CD8-positive, alpha-beta T cell (primary cell): ENCODE measurements at places on chromosomes 4 and X.

DNA sequence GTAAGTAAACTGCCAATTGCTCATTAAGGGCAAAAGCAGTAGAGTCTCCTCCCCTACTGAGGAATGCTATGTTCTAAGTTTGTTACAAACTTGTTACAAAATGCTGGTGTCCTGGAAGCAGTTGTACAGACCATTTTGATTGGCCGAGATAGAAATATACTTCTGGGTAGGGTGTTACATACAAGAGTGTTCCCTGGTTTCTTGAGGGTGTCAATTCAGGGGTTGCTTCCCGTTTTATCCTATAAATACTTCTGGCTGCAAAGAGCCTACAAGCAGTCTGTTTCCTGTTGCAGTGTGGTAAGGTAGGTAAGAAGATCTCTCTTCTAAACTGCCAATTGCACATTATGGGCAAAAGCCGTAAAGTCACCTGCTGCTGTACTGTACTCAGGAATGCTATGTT lies 5.7 kb downstream of the TRPC5OS start:
- no peak for DNase-seq

GRCh38 chr4:74983253-74983635 lies 50.3 kb downstream of the PARM1 start:
- no peak for DNase-seq

- DNase-seq, result no peak
These were observed 16.3 kb downstream of the TAF9B start for GRCh38 chrX:78123190-78123589.

DNA sequence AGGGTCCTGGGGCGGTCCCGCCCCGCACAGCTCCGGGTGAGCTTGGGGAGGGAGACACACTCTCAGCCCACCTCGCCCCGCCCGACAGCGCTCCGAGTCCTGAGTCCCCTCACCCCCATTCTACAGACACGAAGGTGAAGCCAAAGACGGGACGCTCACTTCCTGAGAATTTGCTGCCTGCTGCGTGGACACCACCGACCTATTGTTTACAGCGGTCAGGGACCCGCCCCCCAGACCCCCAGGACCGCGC lies 796 bp upstream of the ZNF141 start:
- no peak for DNase-seq

DNA sequence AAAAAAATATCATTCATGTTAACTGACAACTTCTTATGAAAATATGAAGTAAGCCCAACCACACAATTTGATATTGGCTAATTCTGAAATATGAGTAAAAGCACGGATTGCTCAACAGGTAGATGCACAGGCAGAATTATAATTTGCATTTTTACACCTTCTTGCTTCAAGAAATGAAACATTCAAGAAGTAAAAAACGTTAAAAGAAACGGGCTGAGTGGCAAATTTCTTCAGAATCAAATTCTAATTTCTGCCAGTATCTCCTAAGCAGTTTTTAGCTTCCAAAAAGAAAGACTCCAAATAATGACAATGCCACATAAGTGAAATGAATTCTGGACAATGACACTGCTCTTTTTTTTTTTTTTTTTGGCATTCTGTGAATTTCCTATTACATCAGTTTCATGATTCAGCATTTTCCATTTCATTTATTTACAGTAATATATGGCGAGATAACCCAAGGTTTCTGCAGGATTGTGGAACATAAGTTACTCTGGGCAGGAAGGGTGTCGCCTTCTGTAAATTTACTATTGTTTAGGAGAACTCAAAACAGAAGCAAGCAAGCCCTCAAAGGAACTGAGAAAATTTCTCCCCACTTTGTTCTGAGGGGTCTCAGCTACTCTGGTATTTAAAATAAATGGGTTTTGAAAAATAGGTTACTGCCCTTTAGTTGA lies 1.4 kb downstream of the SEL1L3 start:
- no peak for DNase-seq

GRCh38 chrX:35919536-35920309 lies at the start of gene CFAP47:
TSS of gene CFAP47 (plus strand) at chrX:35919734. CDS start at chrX:35919800, 66 bp downstream.
- DNase-seq, result no peak

GRCh38 chrX:9370893-9371292 lies 94.0 kb upstream of the TBL1X start:
- no peak for DNase-seq

- no peak for DNase-seq
These were observed 847.6 kb upstream of the LCORL start for GRCh38 chr4:18869166-18869565.

- no peak for DNase-seq
These were observed 98.2 kb downstream of the PJA1 start for GRCh38 chrX:69066966-69067525.
